ENCODE measurements at places on chromosomes 5 and 9. TPM values are rescaled to one million over a fixed set of nuclear protein-coding genes. Genes with fewer than 3 reads are reported as not detected.

GRCh38 chr9:132268725-132269352, 85.9 kb downstream of the SETX start:
- DNase-seq = peak; percentile 62

LRRTM2 gene
- total RNA-seq = not detected

DNA sequence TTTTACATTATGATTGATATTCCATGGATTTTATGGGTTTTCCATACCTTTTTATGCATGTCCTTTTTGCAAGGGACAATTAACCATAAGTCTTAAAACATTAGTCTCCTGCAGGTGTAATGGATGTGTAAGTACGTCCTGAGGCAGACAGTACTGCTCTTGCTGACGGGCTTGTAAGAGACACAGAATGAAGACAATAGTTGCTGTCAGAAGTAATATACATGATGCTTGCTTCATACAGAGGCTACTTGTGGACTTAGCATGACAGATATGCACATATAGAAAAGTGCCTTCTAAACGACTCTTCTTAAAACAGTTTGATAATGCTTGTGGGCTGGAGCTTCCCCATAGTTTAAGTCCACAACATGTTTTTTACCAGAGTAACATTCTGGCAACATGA, 182.7 kb downstream of the SPATA31D1 start:
- no peak for DNase-seq

DNA sequence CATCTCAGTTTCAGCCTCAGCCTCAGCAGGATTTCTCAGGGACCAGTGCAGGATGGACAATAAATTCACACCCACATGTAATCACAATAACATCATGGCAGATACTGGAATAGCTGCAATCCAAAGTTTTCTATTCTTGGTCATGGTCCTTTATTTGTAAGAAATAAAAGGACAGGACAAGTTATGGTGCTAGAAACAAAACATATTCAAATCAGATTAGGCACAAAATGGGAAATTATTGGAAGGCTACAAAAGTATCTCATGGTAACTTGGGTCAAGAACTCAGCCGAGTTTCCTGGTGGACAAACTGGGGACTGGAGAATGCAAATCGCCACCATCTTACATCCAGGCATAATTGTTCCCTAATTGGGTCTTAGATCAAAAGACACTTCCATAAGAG, 1768.2 kb upstream of the WWC1 start:
- DNase-seq = no peak

CYSRT1 gene
- total RNA-seq = 0.44 TPM

TOR4A gene
- 1.7 TPM for total RNA-seq
